ENCODE measurements at places on chromosomes 1 and 21.

GRCh38 chr1:228849011-228849541 lies 113.8 kb downstream of the RHOU start:
- no peak for DNase-seq

DNA sequence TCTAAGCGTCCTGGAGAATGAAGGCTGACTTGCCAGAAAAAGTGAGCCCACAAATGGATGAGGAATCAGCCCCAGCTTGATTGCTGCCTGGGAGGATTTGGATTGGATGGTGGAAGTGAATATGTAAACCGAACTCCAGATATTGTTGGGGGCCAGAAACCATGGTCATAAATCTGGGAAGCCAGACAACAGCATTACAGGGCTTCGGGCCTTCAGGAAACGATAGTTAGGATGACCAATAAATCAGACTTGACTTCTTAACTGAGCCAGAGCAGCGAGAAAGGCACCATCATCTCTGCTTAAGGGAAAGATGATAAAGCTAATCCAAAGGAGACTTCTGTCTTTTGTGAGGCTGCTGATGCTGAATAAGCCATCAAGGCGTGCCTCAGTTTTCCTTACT lies 26.6 kb downstream of the FAM78B start:
- DNase-seq: no peak

- DNase-seq: no peak
These were observed 239.3 kb downstream of the NRIP1 start for GRCh38 chr21:14825514-14825974.

GRCh38 chr1:66439031-66439740 lies 94.8 kb upstream of the SGIP1 start:
- peak; percentile 10 for DNase-seq

DNA sequence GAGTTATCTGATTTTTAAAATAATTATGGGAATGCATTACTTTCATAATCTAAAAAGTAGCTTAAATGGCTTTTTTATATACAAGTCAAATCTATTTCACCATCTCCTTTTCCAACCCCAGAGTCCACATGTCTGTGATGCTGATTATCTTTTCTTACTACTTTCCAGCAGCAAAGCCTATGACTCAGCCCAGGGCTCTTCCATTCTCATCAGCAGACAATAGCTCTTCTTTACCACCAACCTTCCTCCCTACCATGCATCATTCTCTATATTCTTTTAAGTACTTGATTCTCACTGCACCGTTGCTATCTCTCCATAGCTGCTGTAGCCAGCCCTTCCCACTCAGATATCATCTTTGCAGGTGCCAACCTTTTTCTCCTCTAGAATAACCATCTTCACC lies 61.3 kb downstream of the OVGP1 start:
- DNase-seq: no peak

DNA sequence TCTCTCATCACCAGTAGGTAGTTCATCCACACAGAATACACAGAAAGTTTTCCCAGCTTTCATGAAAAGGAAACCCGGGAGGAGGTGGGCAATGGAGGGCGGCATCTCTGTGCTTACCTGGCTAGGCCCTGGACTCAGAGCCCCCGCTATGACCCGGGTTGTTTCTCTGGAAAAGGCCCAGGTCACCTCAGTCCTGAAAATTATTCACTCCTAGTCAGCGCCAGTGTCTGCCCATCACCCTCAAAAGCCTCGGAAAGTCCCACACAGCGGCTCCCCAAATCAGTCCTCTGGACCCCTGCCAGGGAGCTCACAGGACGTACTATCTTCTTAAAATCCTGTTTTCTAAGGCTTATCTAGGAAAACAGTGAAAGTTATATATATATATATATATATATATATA lies 51.2 kb downstream of the TCP10L start:
- DNase-seq: no peak

- DNase-seq: no peak
These were observed 47.7 kb downstream of the ETS2 start for GRCh38 chr21:38853421-38853919.

DNA sequence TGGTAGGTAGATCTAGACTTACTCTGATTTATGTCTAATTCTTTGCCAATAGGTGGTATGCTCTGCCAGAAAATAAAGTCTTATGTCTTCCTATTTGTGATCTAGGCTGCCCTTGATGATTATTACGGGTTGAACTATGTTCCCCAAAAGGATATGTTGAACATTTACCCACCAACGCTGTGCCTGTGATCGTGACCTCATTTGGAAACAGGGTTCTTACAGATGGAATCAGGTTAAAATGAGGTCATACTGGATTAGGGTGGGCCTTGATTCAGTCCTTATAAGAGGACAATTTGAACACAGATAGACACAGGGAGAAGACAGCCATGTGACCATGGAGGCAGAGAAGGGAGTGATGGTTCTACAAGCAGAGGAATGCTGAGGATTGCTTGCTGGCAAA lies 95.1 kb upstream of the BCAR3 start:
- no peak for DNase-seq

GRCh38 chr1:214882616-214883015 lies 199.9 kb upstream of the KCNK2 start:
- DNase-seq: no peak

DNA sequence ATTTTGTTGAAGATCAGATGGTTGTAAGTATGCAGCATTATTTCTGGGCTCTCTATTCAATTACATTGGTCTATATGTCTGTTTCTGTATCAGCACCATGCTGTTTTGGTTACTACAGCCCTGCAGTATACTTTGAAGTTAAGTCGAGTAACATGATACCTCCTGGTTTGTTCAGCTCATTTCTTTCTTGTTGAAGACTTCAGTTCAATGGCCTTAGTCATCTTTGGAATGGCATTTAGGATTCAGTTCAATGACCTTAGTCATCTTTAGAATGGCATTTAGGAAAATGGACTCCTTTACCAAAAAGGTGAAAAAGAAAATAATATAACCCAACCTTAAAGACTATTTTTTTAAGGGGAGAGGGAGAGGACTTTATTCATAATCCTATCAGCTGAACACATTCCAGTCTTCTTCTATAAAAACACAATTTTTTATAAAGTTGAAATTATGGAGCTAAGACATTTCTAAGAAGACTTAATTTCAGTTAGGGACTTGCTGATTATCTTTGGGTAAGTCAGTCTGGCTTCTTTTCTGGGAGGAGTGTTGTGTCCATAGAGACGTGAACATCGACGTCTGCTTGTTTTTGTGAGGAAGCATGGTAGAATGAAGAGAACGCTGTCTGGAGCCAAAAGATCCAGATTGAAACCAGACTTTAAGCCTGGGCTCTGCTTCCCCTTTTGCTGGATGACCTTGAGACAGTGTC lies 48.3 kb downstream of the DDR2 start:
- DNase-seq: no peak

DNA sequence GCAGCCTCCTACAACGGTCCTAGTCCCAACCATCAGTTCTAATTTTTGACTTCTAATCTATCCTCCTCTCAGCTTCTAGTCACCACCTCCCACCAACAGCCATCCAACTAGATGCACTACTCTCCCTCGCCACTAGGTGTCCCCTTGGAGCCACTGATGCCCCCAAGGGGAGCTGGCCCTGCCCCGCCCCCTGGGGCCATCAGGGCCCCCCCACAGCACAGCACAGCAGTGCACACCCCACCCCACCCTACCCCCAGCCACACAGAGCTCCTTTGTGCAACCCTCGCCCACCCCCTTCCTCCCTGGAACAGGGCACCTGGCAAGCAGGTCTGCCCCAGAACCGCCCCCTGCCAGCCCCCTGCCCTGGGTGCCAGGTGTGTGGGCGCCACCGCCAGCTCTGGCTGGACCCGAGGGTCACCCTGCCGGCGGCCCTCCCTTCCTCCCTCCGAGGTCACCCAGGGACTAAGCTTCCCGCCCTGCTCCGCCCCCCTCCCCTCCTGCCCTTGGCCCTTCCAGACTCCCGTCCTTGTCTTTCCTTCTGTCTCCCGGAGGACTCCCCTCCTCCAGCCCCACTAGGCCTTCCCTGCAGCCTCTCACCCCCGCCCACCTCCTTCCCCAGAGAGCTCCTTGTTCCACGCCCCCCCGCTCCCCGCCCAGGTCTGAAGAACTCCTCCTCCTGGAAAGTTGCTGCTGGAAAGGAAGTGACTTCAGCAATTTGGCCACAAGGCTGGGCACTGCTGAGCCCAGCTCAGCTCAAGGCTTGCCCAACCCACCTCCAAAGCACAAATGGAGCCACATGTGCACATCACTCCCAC lies 47.0 kb downstream of the AHDC1 start:
- peak; percentile 90 for DNase-seq

DNA sequence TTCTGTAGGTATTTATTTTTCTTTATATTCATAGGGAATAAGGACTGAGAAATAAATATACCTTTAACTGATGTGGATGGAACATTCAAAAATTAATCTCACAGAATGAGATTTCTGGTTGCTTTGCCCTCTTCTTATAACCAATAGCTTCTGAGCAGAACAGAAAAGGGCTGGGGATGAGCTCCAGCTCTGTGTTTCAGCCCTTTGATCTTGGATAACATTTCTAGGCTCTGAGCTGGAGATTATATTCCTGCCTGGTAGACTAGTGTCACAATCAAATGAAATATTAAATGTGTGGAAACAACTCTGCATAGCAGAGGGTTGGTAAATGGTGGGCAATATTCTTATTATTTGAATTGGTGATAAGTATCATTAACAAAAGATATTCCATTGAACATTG lies 14.6 kb downstream of the MAP3K21 start:
- DNase-seq: no peak

- DNase-seq: no peak
These were observed 16.1 kb downstream of the CSF1 start for GRCh38 chr1:109926662-109927300.

DNA sequence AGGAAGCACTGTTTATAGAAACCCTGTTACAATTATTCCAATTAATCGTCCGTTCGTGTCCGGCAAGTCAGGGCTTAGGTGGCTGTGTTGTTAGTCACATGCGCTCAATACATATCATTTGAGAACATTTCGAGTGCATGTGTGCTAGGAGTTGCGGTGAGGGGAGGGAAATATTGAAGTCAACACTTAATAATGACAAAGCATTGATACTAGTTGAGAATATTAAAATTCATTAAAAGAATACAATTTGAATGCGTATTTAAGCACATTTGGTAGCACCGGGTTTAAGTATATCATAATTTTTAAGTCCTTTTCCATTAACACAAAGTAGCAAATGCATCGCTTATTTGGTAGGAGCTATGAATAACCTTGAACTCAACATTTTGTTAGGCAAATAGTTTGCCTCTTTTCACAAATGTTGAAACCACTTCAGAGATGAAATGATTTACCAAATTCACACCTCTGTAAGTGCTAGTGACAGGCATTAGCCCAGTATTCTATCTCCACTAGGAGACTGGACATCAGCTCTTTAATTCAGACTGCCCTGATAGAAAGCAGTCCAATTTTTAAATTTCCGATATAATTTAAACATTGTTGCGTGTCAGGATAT lies 1.1 kb upstream of the SERBP1 start:
- DNase-seq: no peak

DNA sequence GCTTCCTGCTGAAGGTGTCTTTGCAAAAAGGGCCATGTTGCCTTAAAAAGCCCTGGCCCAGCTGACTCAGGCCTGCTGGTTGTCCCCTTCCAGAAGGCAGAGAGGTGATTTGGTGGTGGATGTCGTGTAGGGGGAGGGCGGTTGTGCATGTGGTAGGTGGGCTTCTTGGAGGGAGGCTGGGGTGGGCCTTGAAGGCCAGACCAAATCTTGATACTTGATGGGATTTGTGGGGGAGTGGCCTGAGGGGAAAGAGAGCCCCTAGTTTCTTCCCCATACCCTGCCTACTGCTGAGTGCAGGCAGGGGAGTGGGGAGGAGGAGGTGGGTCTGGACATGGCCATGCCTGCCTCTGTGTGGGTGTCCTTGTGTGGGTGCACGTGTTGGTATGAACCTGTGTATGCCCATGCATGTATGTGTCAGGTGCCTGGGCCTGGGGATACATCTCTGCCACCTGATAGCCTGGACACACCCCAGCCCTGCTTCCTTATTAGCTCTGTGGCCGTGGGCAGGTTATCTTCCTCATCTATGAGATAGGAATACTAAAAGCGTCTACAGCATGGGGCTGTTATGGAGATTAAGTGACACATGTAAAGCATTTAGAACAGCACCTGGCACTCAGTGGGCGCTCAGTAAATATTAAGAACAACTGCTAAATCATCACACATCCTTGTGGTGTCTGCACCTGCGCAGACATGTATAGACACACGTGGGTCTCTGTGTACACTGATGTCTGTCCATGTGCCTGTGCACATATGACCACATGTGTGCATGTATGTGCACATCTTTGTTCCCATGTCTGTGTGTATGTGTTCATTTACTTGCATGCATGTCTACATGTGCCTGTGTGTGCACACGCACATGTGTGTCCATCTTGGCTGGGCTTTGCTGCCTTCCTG lies 17.0 kb downstream of the FAM151A start:
- DNase-seq: no peak

GRCh38 chr1:51565009-51565408 lies 45.9 kb upstream of the EPS15 start:
- no peak for DNase-seq

DNA sequence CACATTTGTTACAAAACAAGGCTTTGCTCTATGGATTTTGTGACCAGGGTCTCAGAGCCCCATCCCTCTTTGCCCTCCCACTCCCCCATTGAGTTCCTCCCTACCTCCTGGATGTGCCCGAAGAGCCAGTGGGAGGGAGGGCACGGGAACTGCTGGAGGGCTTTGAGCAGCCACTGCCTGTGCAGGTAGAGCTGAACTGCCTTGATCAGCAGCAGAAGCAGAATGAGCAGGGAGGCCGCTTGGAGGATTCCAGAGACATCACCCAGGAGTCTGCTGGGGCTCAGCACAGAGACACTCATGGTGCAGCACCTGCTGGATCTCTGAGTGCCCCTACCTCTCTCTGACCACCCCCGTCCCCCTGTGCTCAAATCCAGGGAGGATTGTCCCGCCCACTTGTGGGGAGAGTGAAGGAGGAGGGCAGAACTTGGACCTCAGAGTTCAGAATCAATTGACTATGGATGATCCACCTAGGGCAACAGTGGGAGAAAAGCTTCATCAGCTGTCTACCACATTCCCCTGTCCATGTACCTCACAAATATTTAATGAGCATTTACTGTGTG lies at the start of gene CYP4A11:
Gene CYP4A11 (minus strand): TSS at position 342 of the 560 bp plus-strand sequence. CDS start 43 bp downstream, at position 299.
- DNase-seq: no peak

DNA sequence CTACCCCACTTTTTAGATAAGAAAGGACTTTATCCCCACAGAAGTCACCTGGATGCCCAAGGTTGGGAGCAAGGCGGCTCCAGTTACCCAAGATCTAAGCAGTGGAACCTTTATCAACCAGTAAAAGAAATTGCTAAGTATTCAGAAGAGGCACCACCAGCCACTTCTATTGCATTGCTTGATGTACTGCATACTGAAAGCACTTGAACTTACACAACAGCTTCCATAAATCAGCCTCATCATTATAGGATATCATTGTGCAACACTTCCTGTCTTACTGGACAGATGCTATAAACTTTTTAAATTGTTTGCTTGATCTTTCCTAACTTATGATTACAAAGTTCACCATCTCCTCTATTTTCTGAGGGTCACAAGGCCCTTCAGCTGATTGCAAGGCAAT lies 642.7 kb upstream of the CXADR start:
- DNase-seq: no peak

GRCh38 chr1:172172352-172172831 lies 248.1 kb upstream of the C1orf105 start:
- DNase-seq: no peak

- no peak for DNase-seq
These were observed 61.2 kb downstream of the KCNN3 start for GRCh38 chr1:154808909-154809262.

Measured in germinal center (tissue), 1 donor.